ENCODE measurements at places on chromosomes 1 and 21.

GRCh38 chr1:61635557-61635956 is 89.4 kb downstream of the TM2D1 start:
- DNase-seq: no peak

- DNase-seq: no peak
Observed at GRCh38 chr1:157262891-157263290, 124.7 kb upstream of the ETV3 start.

DNA sequence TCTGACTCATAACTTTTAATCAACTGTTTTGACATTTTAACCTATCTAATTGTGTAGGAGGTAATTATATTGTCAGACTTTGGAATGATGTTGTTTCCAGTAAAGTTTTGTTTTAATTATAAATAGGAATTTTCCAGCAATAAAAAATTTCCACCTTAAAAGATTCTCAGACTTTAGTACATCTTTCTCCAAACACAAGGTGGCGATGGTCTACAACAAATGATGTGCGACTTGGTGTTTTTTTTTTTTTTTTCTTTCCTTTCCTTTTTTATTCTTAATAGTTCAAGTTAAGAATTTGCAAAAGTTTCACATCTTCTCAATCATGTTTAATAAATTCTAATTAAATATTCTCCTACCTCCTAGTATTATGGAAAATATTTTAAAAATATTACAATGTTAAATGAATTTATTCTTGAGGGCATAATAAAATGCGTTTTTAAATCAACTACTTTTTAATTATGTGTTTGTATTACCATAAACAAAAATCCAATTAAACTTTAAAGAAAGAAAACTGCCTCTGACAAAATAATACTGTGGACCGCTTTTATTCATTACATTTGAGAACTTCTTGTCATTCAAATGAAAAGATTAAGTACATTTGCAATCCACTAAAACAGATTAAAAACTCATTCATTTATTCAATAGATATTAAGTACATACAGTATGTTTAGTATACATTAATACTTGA is 4.4 kb upstream of the ADAMTS1 start:
- DNase-seq: no peak

DNA sequence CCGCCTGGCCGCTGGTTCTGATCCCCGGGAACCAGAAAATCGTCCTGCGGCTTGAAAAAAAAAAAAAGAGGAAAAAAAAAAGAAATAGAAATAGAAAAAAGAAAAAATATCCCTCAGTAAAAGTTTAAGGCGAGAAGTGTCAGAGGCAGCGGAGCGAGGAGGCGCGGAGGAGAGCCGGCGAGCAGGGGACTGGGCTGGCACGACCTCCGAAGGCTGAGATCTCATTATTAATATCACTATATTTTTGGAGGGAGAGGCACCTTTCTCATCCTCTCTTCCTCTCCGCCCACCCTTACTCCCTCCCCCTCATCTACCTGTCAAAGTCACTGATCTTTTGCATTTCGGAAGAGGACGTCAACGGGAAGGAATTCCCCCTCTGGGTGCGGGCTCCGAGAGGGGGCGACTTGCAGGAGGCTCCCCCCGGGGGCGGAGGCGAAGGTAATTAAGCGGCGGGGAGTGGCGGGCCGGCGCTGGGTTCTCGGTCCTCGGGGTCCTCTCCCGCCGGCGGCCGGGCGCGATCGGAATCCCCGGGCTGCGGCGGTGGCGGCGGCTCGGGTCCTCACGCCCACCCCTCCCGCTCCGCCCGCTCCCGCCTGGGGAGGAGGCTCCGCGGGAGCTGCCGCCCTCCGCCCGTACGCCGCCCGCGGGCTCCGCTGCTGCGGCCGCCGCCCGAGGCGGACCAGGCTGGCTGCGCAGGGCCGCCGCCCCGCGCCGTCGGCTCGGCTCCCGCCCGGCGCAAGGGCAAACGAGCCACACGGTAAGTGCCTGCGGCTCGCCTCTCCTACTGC is at the start of gene NTNG1:
NTNG1 (plus strand) TSS at position 337 of the 788 bp plus-strand sequence.
- DNase-seq: no peak

DNA sequence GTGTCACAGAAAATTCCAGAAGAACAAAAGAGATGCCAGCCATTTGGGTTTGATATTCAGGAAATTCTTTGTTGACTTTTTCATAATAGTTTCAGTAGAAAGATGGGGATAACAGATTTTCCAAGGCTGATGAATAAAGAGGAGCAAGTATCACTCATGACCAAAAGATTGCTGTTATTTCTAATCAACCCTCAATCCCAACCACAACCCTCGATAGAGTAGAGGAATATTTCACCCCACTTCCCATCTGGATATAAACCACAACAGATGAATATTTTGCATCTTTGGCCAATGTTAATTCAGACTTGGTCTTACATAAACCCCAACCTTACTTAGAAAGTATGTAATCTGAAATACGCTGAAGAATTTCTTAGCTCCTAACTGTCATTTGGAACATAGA is 232.4 kb downstream of the SEC16B start:
- DNase-seq: no peak

DNA sequence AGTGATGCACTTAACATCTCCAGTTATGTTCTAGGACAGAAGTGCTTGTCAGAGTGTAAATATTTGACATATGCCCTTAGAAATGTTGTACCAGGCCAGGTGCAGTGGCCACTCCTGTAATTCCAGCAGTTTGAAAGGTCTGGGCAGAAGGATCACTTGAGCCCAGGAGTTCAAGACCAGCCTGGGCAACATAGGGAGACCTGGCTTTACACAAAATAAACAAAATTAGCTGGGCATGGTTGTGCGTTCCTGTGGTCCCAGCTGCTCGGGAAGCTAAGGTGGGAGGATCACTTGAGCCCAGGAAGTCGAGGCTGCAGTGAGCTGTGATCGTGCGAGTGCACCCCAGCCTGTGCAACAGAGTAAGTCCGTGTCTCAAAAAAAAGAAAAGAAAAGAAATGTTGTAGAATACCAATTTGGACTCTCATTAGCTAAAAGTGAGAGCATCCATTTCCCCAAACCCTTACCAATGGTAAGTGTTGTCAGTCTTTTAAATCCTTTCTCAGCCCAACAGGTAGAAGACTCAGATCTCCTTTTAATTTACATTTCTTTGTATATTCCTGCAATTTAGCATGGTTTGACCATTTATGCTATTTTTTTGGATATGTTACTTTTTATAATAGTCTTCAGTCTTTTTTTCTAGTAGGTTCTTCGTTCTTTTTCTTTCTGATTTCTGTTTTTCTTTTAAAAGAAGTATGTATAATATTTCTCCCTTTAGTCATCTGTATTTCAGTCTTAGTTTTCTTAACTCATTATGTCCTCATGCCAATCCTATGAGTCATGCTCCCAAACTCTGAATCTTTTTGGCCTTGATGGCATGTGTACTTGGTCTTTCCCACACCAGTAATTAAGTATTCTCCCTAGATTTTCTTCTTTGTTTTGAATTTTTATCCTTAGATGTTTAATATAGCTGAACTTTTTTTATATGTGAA is 74.4 kb downstream of the CAMTA1 start:
- no peak for DNase-seq

DNA sequence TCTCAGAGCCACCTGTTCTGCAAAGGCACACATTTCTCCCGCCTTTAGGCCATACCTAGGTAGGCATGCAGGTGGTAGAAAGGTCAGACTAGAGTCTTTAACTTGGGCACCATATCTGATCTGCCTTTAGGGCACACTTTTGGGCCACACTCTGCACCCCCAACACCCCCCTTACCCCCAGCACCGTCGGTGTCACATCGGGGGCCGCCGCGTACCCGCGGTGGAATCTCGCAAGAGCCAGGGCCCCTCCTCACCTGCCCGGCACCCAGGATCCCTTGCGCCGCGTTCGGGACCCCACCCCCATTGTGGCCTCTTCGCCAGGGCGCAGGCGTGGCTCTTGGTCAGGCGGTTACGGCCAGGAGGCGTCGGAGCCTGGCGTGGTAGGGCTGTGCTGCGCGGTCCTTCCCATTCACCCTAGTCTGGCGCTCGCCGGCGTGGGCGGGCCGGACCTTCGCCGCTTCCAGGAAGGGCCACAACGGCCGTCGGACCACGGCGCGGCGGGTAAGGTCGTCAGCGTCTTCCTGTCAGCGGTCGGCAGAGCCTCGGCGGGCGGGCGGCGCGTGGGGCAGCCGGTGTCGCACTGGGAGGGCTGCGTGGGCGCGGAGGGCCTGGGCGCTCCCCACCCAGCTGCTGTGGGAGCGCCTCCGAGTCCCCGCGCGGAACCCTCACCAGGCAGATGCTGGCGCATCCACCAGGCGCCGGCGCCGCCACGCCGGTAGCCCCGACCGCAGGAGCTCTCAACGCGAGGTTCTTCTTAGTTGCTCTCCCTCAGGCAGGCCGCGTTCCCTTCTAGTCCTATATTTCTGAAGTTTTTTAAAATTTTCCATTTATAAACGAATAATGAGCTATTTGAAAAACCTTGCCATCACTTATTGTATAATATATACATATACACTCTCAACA is at the start of gene DNAH14:
DNAH14 (plus strand) TSS at position 341 of the 903 bp plus-strand sequence. CDS start 23,028 bp downstream, outside the sequence.
- no peak for DNase-seq
